Activated T-helper 1 cell treated with anti-CD3 and anti-CD28 coated beads, Interleukin-12 subunit alpha, Interleukin-12 subunit beta, Interleukin-2, Interleukin-4 antibody, amounts not matched to agents 30 ng/mL and 10 ng/mL and 1 ng/mL, durations not matched to agents 14 hours and 24 hours and 36 hours (primary cell): ENCODE measurements at places on chromosomes 5 and 9. TPM values are rescaled to one million over a fixed set of nuclear protein-coding genes. Genes with fewer than 3 reads are reported as not detected.
A peak's percentile ranks its signal among the peaks of the same experiment; 100 is the strongest.

DNA sequence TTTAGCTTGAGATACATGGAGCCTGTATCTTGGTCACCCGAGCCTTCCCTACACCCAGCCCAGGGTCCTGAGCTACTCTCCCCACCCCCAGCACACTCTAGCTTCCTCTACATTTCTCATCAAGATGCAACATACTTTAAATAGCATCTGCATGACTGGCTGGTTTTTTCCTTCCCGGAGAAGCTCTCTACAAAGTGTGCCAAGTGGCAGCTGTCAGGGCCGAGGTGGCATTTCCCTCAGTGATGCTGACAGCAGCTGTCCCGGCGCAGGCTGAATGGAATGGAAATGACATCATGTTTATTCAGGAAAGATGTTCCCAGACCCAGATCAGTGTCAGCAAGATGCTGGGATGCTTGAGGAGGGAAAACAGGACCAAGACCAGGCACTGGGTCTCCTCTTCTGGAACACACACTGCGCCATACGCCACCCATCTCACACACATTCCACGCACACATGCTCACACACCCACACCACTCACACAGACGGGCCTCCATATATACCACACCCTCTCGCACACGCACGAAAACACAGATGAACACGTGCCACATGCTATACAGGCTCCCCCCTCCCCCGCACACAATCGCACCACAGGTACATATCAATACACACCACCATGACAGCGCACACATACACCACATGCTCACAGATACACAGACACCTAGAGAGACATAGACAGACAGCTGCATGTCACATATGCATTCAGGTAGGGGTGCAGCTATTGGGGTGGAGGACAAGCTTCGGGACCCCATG, 67.8 kb downstream of the LHX2 start:
- no peak for DNase-seq

DNA sequence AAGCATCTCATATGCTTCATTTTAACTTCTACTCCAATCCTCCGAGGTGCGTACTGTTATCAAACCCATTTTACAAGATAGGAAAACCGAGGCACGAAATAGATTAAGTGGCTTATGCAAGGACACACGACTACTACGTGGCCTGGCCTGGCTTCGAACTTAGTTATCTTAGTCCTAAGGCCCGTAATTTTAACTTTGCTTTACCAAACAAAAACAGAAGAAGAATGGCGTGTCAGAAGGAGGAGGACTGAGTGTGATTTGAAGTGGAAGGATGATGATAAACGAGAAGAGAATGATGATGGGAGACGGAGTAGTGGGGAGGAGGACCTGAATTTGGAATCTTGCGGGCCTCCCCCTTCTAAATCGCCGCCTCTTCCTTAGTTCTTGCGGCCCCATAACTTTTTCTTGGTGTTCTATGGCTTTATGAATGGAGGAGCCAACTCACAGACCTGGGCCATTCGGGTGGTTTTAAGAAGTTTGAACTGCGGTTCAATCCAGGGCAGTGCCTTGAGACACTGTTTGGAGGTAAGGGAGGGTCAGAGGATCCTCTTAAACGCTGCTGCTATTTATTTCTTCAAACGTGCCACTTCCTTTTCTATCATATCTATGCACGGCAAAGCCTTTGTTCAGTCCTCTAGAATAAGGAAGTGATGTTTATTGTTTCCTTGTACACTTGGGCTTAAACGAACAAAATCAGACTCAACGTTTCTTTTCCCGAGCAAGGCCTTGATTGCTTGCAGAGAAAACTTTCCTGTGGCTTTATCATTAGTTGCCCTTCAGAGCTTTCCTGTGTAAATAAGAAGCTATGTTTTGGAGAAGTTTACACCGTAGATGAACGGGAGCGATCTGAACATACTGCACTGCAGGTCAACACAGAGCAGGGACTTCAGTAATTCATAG, 795 bp downstream of the CNOT8 start:
- DNase-seq, result peak; percentile 3

RMI1 gene
- total RNA-seq, result 25.6 and 27.4 TPM in 2 replicates

DNA sequence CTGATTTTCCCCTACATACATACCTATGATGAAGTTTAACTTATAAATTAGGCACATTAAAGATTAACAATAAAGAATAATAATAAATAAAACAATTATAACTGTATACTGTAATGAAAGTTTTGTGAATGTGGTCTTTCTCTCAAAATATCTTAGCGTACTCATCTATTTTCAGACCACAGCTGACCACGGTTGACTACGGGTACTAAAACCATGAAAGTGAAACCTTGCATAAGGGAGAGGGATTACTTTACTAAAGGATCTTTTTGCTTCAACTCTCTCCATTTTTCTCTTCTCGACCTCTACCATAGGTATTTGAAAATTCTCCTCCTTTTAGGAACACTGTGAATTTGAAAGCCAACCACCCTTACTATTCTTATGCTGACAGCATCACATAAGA, 475.5 kb downstream of the CETN3 start:
- DNase-seq, result no peak

DNA sequence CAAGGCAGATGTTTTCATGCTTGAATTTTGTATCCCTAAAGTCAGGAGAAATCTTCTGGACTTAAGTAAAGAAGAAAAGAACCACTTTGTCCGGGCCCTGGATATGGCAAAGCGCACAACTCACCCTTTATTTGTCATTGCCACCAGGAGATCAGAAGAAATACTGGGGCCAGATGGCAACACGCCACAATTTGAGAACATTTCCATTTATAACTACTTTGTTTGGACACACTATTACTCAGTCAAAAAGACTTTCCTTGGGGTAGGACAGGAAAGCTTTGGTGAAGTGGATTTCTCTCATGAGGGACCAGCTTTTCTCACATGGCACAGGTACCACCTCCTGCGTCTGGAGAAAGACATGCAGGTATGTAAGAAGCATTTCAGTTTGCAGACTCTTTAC, 2.3 kb downstream of the TYRP1 start:
- DNase-seq, result no peak

GRCh38 chr5:150044329-150044681, 42.0 kb downstream of the CSF1R start:
- DNase-seq, result no peak

DNA sequence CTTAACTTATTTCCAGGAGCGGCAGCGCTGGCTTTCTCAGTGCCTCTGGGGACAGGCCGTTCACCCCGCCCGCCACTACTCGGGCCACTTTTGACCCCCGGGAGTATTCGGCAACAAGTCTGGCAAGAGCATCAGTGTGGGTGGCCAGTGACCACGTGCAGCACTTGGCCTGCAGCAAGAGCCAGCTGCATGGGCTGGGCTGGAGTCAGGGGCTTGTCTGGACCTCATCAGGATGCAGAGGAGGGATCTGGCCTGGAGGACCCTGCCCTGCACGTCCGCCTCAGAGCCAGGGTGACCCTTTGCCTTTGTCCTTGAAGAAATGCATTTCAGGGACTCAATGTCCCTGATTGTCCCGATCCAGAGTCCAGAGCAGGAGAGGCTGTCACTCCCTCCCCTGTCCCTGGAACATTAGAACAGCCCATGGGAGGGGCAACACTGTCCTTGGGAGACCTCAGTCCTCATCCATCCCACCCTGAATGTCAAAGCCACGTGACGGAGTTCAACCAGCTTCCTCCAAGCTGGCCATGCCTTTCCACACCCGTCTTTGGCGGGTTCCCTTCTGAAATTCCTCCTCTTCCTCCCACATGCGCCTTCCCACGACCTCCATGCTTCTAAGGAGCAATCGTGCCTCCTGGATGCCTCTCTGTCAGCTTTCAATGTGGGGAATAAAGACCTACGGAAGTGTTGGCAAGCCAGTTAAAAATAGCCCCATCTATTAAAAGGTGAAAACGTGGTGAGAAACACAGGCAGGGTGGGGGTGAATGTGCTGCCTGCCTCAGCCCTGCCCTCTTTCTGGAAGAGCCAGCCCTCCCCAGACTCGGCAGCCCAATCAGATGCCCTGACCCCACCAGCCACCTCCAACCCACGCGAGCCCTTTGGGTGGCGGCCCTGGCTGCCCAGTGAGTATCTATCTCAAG, 99.0 kb downstream of the OLFM1 start:
- no peak for DNase-seq

- DNase-seq, result no peak
Observed at GRCh38 chr5:142669477-142669876, 16.4 kb downstream of the FGF1 start.

DNA sequence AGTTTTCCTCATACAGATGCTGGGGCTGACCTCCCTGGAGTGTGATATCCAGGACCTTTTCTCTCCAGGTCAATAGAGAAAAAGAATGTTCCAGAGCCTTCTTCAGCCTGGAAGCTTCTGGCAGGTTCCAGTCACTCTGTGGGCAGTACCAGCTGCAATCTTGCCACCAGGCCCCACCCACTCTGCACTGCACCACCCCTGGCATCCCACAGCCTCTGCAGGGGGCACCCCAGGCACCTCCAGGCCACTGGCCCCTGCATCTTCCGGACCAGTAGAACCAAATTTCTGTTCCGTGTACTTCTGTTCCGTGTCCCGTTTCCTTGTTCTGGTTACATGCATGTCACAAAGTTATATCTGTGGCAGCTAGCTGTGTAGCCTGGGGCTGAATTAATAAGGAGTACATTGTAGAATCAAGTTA, 83.3 kb upstream of the ZBTB43 start:
- no peak for DNase-seq

DNA sequence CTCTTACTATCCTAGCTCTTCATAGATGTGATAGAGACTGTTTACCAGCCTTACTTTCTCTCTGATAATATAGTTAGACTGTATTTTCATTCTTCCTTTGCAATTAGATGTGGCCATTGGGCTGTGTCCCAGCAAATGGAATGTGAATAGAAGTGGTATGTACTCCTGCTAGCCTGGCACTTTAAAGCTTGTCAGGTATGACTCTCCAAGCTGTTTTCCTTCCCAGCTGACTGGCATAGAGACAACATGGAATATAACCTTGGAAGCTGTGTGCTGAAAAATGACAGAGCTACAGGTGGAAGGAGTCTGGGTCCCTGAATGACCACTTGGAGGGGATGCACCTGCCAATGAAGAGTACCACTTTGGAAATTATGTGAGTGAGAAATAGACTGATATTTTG, 116.2 kb downstream of the DIRAS2 start:
- no peak for DNase-seq

PPP6C gene
- total RNA-seq, result 47.2 and 50.8 TPM in 2 replicates

DNA sequence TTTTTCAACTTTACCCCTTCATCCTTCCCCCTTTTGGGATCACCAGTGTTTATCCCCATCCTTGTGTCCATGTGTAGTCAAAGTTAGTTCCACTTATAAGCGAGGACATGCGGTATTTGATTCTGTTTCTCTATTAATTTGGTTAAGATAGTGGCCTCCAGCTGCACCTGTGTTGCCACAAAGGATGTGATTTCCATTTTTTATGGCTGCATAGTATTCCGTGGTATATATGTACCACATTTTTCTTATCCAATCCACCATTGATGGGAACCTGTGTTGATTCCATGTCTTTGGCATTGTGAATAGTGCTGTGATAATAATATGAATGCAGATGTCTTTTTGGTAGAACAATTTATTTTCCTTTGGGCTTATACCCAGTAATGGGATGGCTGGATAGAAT, 252.4 kb downstream of the ARRDC3 start:
- DNase-seq, result no peak

- DNase-seq, result no peak
Observed at GRCh38 chr9:93645149-93645889, 68.9 kb downstream of the PHF2 start.

DNA sequence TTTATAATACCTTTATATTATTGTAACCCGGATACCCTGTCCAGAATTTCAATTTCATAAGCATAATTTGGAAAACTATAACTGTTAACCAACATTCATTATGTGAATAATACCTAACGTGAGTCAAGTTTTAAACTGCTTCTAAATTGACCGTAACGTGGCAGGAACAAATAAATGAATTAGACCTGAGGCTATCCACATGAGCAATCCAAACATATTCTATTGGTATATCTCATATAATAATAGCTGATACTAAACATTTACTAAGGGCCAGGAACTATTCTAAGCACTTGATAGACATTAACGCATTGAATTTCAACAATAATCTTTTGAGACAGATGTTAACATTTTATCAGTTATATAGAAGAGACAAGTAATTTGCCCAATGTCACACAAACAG, 276.4 kb downstream of the MEF2C start:
- DNase-seq, result no peak

GRCh38 chr5:53446908-53447307, 33.5 kb upstream of the FST start:
- DNase-seq, result no peak

GRCh38 chr9:121206516-121207370, 5.1 kb upstream of the RAB14 start:
- DNase-seq, result no peak

SAXO1 gene
- not detected in 2 replicates for total RNA-seq

- no peak for DNase-seq
Observed at GRCh38 chr9:111839387-111839786, 44.6 kb upstream of the SHOC1 start.

GRCh38 chr5:1521671-1522600, 1.8 kb downstream of the LPCAT1 start:
- DNase-seq, result no peak

DNA sequence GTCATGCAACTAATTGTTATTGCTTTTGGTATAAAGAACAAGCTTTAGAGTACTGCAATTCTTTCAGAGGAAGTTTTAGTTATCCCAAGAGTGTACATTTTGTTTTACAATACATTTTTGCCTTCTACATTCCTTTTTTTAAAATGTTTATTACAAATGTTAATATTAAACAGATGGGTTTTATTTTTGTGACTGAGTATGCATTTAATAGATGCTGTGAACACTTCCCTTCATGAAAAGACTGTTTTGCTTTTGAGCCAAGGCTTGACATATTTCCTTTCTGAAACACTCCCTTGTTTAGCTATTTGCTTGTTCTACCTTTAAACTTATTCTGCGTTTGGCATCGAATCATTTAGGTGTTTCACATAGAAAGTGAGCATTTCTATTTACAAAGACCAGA, 14.8 kb upstream of the ZNF474 start:
- DNase-seq, result no peak

KCNV2 gene
- not detected in 2 replicates for total RNA-seq

- DNase-seq, result no peak
Observed at GRCh38 chr5:171945066-171945465, 61.4 kb downstream of the FBXW11 start.

HTR4 gene
- total RNA-seq, result not detected in 2 replicates

IFNA2 gene
- not detected in 2 replicates for total RNA-seq

DNA sequence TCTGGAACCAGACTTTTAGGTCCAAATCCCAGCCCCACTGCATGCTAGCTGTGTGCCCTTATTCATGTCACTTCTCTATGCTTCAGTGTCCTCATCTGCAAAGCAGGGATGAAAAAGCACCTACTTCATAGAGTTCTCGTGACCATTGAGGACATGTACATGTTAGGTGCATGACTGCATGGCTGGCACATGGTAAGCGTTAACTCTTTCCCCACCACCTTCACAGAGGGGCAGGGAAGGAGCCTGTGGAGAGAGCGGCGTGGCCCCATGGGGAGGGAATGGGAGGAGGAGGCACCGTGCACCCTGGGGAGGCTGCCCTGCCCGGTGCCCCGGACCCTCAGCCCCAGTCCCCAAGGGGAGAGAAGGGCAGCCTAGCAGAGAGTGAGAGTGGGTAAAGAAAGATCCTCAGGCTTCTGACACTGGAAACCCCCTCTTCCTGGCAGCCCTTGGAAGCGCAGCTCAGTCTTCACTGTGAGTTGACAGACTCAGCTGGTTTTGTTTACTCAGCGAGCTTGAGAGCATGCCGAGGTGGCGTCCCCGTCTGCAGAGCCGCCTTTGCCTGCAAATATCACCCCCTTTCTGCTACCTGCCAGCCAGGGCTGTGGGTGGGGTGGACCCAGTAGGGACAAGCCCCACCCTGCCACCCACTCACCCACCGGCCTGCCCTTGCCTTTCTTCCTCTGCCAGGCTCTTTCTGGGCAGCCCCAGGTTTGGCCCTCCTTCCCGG, 10.6 kb upstream of the ANGPTL2 start:
- no peak for DNase-seq

- no peak for DNase-seq
Observed at GRCh38 chr5:589588-589987, 22.6 kb upstream of the CEP72 start.
